Hindlimb muscle (tissue), 1 donor: ENCODE measurements at places on chromosomes 7 and 10.

- DNase-seq, result no peak
Observed at GRCh38 chr10:82850191-82850590, 975.2 kb downstream of the NRG3 start.

DNA sequence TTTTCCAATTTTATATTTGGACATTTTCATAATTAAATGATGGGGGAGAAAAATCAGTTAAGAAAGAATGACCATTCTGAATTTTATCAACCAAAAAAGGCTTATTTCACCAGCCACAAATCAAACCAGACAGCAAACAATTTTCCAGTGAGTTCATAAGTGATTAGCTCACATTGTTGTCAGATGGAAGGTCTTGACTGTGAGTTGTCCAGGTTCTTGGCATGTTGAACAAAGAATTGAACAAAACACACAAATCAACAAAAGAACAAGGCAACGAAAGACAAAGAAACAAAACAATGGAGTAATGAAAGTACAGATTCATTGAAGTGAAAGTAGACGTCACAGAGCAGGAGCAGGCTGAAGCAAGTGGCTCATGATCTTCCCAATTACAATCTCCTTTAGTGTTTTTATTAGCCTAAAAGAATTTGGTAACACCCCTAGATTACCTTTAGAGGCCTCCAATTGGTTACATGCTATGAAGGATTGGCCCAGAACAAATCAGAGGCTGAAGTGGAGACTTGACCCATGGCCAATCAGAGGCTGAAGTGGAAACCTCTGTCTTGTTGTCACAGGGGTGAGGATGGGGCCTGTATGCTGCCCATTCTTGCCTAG is 248.7 kb downstream of the NEBL start:
- DNase-seq, result no peak

GRCh38 chr7:124881981-124882380 is 47.6 kb downstream of the POT1 start:
- DNase-seq, result no peak

GRCh38 chr7:90346336-90347125 is at the start of gene GTPBP10:
TSS of gene GTPBP10 (plus strand) at chr7:90346716. CDS start at chr7:90346742, 26 bp downstream.
- DNase-seq, result peak; percentile 98

DNA sequence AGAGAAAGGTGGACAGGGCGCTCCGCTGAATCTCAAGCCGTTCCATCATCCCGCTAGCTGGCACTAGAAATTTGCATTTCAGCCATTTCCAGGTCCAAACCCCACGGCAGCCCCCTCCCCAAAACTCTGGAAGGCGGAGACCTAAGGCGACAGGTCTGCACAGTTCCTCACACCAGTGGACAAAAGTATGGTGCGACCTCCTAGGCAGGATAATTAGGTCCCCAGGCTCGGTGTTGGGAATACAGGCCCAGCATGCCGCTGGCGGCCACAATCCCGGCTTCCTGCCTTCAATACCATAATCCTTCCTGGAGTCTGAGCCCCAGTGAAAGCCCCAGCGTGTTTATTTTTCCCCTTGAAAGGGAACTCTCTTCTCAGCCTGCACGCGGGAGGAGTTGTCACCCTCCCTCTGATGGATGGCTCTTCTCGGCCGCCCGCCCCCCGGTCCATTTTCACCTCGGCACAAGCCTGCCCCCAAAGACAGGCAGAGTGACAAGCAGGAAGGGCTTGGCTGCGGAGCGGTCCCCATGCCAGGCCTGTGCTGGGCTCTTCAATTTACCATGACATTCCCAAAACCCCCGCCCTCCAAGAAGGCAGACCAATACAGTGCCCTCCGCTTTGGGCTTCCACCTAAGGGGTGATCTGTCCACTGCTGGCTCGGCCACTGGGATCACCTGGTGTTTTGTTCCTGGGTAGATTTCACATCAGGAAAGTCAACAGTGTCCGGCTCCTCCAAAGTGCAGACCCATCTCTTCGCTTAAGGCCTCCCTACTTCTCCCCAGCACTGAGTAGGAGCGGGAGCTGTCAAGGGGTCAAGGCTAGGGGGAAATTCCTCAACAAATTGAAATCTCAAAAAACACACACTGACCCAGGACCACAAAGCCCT is 2.2 kb downstream of the FGFR2 start:
- no peak for DNase-seq

- no peak for DNase-seq
Observed at GRCh38 chr10:132614431-132615340, 77.1 kb downstream of the INPP5A start.
